ENCODE measurements at places on chromosomes 7 and 10.

GRCh38 chr10:123143162-123143824 is 4.6 kb upstream of the HMX2 start:
- DNase-seq, result peak; percentile 2

DNA sequence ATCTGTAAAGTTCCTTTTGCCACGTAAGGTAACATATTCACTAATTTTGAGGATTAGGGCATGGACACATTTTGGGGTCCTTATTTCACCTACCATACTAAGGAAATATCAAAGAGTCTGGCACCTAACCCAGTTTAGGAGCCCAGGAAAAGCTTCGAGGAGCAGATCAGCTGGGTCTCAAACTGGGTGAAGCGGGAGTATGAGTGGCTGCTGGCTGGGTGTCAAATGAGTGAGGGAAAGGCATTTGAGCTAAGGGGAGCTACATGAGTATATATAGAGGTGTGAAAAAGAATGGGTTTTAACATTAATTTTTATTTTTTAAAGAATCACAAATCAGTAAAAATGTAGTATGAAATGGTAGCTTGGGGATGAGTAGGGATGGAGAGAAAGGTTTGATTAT is 71.3 kb downstream of the MCU start:
- DNase-seq, result no peak

DNA sequence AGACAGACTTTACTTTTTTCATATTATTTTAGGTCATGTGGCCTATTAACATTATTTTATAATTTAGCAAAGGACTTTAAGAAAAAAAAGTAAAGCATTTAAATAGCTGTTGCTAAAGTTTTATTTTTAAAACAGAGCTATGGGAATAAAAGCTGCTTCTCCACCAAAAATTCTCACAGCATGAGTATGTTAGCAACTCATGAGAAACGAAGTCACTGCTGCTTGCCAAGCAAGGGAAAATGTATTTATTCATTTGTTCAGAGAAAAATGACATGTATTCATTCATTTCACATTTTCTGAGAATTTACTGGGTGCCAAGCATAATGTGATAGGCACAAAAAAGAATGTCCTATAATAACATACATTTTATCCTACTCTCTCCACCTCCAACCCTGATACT is 5.1 kb downstream of the LRRC72 start:
- DNase-seq, result no peak

GRCh38 chr7:157737151-157738065 is 400.6 kb downstream of the DNAJB6 start:
- no peak for DNase-seq

- DNase-seq, result no peak
These were observed 136.3 kb downstream of the INHBA start for GRCh38 chr7:41566581-41566980.

- DNase-seq, result no peak
These were observed 25.9 kb downstream of the VAX1 start for GRCh38 chr10:117112220-117112619.

DNA sequence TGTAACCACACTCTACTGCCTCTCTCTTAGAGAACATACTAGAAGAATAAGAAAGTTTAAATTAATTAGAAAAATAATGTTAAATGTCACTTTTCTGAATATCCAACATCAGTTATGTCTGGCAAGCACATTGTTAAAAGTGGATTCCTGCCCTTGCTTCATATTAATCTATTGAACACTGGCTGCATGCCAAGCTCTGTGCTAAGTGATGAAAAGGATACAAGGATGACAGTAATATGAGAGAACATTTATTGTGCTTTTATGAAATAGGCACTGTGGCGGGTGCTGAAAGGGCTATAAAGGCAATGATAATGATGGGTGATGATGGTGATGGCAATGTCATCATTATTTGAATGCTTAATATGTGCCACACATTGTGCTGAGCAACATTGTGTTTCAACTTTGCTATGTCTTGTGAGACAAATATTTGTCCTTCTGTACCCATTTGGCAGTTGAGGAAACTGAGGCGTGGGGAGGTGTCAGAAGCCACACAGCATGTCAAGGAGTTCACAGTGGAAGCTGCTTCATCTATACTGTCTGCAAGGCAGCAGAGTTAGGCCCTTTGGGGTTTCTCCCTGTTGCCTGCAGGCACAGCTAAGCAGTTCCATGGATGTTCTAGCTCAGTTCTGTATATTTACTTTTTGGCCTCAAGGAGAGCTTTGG is 64.2 kb upstream of the RAPGEF5 start:
- DNase-seq, result no peak

- no peak for DNase-seq
These were observed 3.6 kb downstream of the EPDR1 start for GRCh38 chr7:37923996-37924395.

- no peak for DNase-seq
These were observed 67.9 kb downstream of the ATAD1 start for GRCh38 chr10:87750001-87750671.

GRCh38 chr7:85039196-85039923 is 147.5 kb downstream of the SEMA3D start:
- DNase-seq, result no peak

- no peak for DNase-seq
These were observed 85.5 kb downstream of the CUX1 start for GRCh38 chr7:101902680-101903514.

DNA sequence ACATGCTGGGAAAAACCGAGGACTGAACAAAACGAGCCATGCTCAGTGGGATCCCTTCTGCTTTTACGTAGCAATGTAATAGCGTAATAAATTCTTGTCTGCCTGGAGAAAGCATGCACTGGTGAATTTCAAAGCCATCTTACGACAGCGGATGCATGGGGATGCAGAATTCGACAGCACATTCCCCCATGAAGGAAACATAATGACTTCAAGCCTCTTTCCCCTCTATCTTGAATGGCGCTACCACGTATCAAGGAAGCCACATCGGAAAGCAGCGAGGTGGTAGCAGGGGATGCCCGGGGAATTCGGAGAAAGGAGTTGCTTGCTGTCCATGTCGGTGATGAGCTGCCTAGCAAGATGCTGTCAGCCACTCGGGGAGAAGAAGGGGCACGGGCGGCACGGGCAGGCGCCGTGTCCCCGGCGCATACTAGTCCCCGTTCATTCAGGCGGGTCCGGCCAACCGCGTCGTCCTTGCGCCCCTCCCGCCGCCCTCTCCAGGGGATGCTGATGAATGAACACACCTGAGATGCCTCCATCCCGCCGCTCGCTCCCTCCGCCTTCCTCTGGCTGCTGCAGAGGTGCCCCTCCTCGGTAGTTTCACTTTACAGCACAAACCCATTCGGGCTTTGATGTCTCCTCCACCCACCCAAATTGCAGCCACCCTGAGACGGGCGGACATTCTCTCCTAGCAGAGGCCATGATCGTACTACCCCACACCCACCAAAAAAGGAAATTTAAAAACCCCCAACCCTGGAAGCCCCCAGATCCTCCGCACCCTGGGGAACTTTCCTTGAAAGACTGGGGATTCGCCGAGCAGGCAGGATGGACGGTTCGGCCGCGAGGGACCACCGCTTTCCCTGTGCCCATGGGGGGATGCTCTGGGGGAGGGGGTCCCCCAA is 644 bp downstream of the SORBS1 start:
- peak; percentile 30 for DNase-seq

DNA sequence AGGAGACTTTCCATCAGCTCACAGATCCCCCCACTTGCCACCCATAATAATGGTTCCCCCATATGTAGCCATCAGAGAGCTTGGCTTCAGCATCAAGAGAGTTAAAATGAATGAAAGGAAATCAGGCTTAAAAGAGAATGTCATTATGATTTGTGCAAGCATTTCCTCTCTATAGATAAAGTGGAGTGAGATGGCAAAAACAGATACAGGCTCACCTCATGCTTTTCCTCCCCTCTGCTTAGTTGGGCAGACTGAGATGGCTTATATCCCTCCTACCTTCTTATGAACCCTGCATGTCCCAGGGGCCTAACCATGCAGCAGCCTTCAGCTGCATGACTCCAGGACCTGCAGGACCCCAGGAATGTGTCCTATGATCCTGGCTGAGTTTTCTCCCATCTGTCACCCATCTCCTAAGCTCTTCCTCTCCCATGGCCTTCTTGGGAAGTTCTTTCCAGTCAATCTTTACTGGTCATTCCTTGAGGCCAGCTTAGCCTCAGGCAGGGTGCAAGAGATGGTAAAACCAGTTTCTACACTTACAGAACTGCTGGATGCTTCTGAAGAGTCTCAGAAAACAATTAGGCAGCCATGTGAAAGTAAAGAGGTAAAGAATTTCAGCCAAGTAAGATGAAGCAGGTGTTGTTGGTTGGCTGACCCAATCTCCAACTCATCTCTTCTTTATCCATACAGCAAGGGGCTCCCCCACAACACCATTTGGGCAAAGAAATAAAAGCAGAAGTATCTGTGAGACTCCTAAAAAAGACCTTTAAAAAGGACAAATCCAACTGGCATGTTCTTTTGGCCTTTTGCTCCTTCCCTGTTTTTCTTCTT is 159.7 kb downstream of the RTKN2 start:
- no peak for DNase-seq

- DNase-seq, result no peak
These were observed 243.0 kb downstream of the PLXDC2 start for GRCh38 chr10:20059084-20059835.

GRCh38 chr7:105355701-105356100 is 33.0 kb downstream of the SRPK2 start:
- DNase-seq, result no peak

DNA sequence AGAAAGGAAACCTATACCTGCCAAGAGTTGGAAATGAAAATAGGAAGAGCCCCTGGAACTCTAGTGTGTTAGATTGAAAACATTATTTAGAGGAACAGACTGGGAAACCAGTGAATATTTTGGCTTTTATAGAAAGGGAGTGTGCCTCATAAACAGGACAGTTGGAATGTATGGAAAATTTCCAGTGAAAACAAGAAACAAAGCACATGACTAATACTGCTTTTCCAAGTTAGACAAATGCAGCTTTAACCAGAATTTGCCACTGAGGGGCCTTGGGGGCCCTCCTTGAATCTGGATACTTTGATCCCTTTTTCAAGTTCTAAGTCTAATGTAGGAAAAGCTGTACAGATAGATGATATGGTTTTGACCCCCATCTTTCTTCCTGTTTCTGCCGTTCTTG is 21.2 kb downstream of the ITGB8 start:
- no peak for DNase-seq

GRCh38 chr10:7165500-7166177 is 245.2 kb downstream of the SFMBT2 start:
- no peak for DNase-seq

DNA sequence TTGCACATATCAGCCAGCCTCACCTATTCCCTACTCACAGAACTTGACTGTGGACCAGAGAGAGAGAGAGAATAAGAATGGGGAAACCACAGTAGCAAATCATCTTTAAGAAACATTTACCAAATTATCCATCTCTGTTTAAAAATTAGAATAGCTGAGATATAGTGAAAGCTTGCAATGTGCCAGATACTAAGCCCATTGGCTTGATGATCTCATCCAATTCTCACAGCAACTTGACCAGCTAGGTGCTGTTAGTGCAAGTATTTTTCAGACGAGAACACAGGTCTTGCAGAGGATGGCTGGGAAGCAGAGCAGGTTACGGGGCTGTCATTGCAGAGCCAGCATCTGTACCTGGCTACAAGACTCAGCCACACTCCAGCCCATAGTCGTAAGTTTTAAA is 50.9 kb downstream of the KLF6 start:
- DNase-seq, result no peak

DNA sequence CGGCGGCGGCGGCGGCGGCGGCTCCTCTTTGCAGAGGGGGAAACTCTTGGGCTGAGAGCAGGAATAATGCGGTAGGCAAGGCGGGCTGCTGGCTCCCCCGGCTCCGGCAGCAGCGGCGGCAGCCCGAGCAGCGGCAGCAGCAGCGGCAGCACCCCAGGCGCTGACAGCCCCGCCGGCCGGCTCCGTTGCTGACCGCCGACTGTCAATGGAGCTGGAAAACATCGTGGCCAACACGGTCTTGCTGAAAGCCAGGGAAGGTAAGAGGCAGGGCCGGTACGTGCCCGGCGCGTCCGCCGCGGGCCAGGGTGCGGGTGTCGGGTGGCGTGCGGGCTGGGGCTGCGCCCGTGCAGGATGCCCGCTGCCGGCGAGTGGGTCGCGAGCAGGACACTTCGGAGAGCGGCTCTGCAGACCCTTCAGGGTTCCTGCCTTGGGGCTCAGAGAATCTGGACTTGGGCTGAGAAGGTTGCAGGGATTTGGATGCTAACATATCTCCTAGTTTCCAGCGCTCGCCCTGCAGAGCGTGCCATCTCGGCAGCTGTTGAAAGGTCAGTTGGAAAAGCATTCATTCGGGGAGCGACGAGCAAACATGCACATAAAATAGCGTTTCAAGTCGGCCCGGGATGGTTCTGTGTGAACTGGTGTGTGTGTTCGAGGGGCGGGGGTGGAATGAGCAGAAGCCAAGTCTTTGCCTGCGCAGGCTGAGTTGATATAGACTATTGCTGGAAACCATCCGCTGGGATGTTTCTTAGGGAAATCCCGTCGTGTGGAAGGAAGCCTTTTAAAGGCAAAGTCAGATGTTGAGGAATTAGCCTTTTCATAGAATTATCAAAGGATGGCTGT is 562 bp downstream of the GRK5 start:
- DNase-seq, result peak; percentile 43

DNA sequence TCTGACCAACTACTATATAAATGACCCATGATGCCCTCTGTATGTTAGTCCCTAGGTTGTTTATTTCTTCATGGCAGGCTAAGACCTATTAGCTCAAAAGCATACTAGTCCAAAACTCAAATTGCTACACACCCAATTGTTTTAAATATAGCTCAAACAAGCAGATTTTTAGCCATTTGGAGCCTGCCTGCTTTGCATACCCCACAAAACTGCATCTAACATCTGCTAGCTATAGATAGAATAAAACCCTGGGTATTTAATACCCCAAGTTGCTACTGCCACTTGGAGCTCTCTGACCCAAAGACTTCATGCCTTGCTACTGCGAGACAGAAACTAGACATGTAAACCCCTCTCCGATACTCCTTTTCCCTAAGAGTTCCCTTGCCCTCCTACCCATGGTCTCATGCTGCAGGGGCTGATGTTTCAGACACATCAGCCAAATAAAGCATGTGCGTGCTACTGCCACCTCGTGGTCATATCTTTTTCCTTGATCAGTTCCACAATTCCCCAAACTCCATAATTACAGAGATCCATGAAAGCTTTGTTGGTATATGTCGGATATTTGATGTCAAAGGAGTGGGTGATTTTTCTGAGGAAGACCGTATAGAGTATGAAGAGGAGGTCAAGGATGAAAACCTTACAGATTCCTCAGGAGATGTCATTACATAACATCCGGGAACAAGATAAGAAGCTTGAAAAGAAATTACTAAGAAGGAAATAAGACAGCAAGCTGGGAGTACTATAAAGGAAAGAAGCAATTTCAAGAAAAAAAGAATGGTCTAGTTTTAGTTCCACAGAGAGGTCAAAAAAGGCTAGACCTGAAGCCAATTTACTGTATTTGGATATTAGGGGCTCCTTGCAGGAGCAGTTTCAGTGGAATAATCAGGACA is 386.6 kb downstream of the SH2D4B start:
- no peak for DNase-seq

GRCh38 chr10:34907743-34908430 is 92.8 kb upstream of the PARD3 start:
- no peak for DNase-seq

All from activated CD4-positive, alpha-beta T cell treated with anti-CD3 and anti-CD28 coated beads for 4 hours (primary cell).